Astrocyte (in vitro differentiated cells and primary cell): ENCODE measurements at places on chromosomes 11 and 22.

GRCh38 chr11:65867284-65868071, 5.1 kb downstream of the EFEMP2 start:
- no peak for DNase-seq

DNA sequence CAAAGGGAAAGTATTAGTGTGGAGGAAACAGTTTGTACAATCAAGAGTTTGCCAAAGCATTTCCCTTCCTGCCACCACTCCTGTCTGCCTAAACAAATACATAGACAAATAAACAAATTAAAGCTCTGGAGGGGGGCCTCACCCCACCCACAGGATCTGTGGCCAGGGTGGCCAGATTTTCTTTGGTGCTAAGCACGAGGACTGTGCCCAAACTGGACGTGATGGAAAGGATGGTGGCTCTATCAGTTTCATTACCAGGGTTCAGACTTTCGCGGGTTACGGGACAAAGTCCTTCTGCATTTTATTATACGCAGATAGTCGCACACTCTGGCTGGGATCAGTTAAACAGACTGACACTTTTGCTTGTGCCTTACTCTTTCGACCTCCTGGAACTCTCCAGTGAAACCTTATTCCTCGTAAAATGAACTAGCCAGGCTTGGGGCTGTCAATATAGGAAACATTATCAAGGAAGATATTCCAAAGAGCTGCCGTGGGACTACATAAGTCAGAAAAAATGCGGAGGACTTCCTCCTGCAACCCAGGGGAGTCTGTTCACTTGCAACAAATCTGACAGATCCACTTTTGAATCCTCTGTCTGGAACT, 11.2 kb downstream of the BARX2 start:
- DNase-seq: no peak

DNA sequence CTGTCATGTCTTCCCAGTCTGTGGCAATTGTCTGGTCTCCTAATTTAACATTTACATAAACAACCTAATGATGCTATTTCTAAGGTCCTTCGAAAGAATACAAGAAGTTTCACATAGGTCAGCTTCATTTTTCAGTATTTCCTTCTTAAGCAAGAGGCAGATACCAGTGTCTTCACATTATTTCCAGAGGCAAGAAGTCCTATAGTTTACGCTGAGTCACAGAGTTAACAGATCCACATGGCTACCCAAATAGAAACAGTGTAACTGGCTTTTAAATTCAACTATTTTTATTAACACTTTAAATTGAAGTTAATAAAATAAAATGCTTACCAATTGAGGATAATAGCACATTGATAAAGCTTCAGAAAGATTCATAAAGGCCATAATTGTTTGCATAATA, 10.9 kb downstream of the PRRG4 start:
- DNase-seq: no peak

DNA sequence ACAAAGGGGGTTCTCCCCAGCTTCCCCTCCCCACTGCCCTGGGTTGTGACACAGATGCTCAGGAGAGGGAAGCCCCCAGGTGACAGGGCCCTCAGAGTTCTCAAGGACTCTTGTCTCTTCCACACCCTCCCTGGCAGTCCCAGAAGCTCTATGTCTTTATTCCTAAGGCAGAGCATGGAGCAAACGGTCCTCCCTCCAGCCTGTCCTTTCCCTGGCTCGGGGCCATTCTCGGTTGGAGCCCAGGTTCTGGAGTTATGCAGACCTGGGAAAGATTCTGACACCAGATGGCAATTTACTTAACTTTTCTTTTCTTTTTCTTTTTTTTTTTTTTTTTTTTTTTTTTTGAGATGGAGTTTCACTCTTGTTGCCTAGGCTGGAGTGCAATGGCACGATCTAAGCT, 186.6 kb downstream of the CEP164 start:
- DNase-seq: no peak

- DNase-seq: peak; percentile 68
Observed at GRCh38 chr11:19903620-19904069, 191.0 kb downstream of the NAV2 start.

DNA sequence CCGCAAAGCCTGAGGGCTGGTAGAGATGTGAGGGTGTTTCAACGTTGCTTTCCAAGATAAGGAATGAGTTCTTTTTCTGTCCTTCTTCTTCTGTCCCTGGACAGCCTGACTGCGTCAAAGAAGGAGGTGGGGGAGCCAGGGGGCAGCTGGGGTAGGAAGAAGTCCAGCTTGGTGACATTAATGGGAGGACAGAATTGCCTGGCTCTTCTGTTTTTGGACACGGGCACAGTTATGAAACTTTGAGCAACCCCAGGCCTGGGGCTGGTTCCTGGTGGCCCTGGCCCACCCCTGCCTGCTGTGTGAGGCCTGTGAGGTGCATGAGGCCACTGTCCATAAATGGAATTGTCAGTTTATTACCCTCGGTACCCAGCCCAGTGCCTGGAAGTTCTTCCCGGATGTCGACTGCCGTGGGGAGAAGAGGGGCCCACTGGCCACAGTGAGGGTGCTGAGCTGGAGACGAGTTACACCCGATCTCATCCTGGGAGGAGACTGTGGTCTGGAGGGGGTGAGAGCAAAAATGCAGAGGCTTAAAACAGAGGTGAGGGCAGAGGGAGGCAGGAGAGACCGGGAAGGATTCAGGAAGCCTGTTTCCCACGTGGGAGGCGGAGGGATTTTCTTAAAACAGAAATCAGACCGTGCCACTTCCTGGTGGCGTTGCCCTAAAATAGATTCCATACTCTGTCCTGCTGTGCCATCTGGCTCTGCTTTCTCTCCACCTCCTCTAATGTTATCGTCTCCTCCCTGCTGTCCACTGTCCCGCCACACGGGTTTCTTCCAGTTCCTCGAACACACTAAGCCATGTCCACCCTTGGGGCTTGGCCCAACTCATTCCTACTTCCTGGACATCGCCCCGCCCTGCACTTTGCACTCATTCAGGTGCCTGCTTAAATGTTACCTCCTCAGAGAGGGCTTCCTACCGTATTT, 59.7 kb upstream of the RASD2 start:
- DNase-seq: no peak

GRCh38 chr22:17198170-17199002, 20.8 kb downstream of the ADA2 start:
- DNase-seq: peak; percentile 12

- no peak for DNase-seq
Observed at GRCh38 chr22:16989915-16990314, 18.1 kb downstream of the GAB4 start.

- DNase-seq: no peak
Observed at GRCh38 chr11:87128372-87128771, 90.6 kb downstream of the TMEM135 start.

DNA sequence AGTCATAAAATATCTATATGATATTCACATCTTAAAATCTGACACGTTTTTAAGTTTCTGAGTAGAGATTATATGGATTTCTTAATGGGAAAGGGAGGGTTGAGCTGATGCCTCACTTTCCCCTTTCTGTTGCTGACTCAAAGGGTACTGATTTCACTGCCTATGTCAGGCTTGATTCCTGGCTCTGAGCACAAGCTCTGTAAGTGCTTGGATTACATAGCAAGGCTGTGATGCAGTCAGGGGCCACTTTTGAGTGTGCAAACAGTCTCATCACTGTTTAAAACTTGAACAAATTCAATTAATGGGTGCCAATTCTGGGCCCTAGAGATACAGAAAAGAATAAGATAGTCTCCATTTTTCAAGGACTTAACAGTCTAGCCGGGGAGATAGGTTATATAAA, 14.4 kb downstream of the ATXN10 start:
- peak; percentile 62 for DNase-seq

DNA sequence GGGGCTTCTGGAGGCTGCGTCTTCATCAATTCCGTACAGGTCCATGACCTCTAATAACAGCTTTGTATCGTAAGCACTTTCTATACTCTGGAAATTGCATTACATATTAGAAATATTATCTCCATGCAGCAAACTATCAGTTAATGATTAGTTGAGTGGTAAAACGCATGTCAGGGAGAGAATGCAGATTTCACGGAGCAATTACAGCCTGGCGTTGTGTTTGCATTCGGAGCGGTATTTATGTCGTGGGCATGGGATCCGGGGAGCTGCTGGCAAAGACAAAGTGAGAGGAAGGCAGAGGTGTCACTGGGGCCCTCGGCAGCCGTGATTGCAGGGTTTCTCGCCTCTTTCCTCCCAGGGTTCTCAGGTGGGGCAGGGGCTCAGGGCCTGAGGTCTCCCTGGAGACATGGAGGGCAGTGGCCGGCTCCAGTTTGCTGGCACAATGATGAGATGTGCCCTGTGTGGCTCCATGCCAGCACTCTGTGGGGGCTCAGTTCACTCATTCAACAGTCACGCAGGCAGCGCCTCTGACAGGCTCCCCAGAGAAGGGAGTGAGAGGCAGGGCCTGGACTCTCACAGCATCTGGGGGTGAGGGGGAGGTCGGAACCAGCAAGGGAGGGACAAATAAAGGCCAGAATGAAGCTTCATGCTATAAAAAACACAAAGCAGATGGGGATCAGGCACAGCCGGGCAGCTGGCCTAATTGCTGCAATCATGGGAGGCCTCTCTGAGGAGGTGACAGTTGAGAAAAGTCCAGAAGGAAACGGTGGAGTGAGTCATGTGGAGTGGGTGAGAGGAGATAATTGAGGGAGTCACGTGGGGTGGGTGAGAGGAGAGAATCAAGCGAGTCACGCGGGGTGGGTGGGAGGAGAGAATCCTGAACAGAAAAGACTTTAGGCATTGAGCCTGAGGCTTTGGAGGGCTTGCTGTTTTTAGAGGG, 1002.7 kb downstream of the BRD1 start:
- no peak for DNase-seq
